ENCODE measurements at places on chromosomes 1 and 21.

GRCh38 chr1:211688421-211688820 lies 13.0 kb upstream of the NEK2 start:
- DNase-seq: no peak

GRCh38 chr1:227349967-227350366 lies 31.7 kb upstream of the CDC42BPA start:
- DNase-seq: no peak

GRCh38 chr21:44599264-44600029 lies 950 bp upstream of the KRTAP10-7 start:
- no peak for DNase-seq

DNA sequence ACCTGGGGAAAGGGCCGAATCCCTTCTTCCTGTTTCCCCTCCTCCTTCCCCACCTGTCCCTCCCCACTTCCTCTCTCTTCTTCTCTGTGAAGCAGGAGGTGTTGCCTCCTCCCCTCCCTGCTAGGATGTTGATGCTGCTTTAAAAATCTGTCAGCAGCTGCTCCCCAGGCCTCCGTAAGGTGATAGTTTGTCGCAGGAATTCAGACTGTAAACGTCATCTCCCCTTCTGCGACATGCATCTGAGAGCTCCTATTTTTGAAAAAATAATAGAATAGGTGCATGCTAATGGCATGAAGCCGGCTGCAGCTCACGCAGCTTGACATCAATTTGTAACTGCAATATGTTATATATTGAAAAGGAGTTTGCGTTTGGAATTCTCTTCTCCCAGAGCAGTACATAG lies 70.1 kb downstream of the KAZN start:
- no peak for DNase-seq

DNA sequence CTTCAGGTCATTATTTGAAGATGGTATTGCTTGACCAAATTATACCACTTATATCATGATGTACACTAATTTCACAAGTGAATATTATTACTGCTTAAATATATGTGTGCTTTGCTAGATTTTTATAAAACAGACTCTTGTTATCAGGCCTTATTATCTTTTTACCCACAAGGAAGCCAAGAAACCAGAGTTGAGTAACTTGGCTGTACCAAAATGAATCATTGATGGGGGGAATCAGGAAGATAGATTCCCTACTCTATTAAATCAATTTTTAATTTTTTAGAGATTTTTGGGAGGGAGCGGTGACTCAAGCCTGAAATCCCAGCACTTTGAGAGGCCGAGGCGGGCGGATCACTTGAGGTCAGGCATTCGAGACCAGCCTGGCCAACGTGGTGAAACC lies 16.0 kb upstream of the SCCPDH start:
- DNase-seq: no peak

GRCh38 chr1:215777370-215777925 lies 210.3 kb downstream of the KCTD3 start:
- DNase-seq: no peak

DNA sequence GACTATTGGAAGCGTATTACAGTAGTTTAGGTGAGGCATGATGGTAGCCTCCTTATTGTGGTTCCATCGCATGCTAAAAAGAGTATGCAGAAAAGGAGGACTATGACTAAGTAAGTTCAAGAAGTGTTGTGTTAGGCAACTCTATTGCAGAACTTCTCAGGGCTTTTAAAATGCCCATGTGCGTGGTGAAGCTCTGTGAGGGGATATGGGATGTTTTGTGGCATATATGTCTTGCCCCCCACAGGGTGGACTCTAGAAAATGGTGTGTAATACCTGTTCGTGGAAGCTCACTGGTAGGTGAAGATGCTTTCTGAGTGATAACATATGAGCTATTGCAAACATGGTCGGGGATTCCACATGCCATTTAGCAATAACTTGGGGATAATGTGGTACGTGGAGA lies 31.7 kb downstream of the MAN1A2 start:
- no peak for DNase-seq

GRCh38 chr1:226655251-226656163 lies 83.6 kb downstream of the ITPKB start:
- DNase-seq: no peak

DNA sequence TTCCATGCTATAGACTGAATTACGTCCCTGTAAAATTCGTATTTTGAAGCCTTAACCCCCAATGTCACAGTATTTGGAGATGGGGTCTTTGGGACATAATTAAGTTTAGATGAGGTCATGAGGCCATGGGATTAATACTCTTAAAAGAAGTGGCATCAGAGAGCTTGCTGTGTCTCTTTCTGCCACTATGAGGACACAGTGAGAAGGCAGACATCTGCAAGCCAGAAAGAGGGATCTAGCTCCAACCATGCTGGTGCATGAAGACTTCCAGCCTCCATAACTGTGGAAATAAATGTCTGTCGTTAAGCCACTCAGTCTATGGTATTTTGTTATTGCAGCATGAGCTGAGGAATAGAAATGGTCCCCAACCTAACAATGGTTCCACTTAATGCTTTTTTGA lies 99.0 kb downstream of the LTN1 start:
- no peak for DNase-seq

DNA sequence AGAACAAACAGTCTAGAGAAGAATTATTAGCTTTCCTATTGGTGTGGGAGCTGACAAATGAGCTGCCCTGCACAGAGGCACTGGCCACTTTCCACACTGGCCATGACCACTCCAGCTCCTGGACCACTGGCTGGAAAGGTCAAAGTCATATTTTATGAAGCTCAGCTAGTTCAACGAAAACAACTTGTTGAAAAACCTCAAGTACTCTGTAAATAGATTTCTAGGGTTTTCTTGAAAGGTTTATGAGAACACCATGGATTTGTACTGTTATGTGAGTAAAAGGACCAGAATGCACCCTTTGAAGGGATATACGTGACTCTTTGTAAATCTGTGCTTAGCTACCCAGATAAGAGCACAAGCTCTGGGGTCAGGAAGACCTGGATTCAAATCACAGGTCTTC lies 54.5 kb upstream of the FGGY start:
- DNase-seq: no peak

GRCh38 chr1:32878637-32879041 lies 7.7 kb upstream of the HPCA start:
- no peak for DNase-seq

DNA sequence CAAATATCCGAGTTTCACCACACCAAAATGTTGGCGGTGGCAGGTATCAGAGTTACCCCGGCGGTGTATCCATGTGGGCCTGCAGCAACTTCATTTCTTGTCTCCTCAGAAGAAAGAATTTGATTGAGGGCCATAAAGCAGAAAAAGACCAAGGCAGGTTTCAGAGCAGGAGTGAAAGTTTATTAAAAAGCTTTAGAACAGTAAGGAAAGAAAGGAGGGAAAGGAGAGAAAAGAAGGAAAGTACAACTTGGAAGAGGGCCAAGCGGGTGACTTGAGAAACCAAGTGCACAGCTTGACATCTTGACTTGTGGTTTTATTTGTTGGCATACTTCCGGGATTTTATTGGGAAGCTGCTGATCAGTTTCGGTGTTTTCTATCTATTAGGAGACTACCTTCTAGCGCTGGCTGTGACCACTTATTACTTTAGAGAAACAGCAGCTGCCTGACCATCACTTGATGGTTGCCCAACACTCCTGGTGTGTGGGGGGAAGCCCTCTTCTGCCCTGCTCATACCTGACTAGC lies 75.5 kb upstream of the RAB3GAP2 start:
- DNase-seq: no peak

DNA sequence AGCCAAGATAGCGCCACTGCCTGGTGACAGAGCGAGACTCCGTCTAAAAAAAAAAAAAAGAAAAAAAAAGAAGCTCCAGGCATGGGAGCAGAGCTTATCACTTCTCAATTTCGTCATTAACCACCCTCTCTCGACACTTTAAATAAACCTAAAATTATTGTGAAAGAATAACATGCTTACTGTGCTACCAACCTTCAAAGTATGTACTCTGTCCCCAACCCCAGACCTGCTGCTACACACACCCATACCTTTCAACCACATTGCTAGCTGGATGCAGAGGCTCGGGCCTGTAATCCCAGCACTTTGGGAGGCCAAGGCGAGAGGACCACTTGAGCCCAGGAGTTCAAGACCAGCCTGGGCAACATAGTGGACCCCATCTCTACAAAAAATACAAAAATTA lies 38.7 kb downstream of the GNPAT start:
- DNase-seq: no peak

GRCh38 chr1:6491966-6492365 lies 499 bp upstream of the PLEKHG5 start:
- no peak for DNase-seq

DNA sequence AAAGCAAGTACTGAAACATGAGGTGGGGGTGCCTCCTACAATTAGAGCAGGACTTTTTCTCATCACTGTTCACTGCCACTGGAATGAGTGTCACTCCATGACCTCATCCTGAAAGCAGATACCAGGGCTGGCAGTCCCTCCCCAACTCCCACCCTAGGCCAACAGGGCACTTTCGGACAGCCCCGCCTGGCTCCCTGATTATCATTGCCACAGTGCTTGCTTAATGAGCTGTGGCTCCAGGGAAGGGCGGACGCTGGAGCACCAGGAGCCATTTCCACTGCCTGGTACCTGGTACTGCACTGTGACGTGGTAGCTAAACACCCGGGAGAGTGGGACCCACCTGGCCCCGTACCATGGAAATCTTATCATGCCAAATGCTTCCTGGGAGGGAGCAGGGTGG lies 22.3 kb downstream of the SLC9A1 start:
- no peak for DNase-seq

DNA sequence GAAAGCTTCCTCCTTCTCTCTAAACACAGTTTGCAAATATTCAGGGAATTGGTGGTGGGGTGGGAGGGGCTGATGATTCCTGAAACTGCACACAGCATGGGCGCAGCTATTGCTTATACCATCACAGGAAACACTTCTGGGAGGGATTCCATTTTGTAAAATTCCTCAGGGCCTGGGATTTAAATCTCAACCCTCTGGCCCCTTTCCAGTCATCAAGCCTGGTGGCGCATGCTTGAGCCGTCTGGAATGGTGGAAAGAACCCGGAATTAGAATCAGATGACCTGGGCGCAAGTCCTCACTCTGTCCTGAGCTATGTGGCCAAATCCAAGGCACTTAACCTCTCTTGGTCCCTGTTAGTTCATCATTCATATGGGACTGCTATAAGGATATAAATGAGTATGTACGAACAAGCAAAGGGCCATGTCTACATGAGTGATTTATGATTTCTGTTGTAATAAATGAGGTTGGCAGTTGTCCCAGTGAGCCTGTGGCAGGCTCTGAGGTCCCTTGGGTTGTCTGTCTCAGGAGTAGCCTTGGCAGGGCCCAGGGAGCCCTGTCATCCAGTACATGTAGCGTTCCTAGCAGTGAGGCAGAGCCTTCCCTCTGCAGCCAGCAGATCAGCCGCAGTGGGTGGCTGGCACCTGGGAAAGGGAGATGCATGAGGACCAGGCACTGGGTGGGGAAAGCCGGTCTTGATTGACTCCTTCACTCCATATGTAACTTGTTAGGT lies 72.0 kb downstream of the MAN1C1 start:
- no peak for DNase-seq

DNA sequence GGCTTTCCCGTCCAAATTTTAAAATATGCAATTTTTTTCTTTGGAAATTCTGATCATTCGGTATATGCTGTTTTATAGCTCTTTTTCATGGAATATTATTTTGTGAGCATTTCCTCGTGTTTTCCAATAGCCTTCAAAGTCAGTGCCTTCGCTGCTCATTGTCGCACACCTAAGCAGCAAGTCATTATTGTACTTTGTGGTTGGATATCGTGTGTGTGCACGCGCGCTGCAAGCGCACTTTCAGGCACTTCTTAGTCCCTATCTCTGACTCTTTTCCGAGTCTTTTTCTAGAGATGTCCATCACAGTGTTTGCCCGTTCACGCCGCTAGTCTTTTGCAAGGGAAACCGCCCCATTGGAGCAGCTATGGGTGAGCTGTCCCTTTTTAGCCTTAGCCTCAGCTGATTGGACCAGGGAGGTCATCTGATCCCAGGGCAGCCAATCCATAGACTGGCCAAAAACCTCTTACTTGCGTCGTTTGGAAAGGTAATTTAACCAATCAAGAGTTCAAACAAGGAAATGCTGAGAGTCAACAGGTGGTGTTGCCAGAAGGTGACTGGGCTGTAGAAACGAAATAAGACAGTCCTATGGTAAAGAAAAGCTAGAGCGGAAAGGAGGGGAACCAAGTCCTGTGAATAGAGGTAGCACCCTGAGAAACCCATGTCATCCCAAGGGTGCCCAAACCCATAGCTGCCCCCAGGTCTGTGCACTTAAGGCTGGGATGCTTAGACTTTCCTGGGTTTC lies 710 bp upstream of the HYI start:
- DNase-seq: peak; percentile 70

GRCh38 chr1:167221126-167221737 lies 546 bp downstream of the POU2F1 start:
- DNase-seq: no peak

- DNase-seq: no peak
Observed at GRCh38 chr1:115809847-115810246, 31.1 kb downstream of the NHLH2 start.

DNA sequence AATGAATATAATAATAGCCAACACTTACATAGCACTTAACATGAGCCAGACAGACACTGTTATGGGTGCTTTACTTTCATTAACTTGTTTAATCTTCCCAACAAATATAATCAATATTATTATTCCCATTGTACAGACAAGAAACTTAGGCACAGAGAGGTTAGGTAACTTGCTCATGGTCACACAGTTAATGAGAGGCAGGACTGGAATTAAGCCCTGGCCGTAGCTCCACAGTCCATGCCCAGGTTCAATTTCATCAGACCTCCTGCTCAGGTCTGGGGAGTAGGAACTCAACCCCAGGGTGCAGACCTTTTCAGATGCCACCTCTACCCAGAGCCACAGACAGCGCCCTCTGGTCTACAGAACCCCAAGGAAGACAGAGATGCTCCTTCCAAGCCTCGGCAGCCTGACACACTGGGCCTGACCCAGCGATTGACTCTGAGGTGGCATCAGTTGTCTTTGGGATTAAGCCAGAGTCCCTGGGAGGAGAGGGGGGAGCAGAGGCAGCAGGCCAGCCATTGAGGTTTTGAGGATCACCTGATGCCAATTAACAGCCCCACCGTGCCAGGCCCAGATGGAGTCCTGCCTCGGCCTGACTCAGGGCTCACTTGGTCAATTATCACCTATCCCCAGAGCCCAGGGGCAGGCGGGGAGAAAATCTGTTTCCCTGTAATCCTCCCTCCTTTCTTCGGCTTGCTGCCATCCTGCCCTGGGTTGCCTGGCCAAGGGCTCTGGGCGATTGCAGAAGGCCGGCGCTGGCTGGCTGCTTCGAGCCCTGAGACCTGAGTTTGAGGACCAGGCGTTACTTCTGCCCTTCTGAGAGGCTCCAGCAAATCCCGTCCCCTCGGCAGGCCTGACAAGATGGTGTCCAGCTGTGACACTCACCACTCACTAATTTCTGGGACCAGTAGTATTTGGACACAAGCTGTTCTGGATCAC lies 116.7 kb downstream of the LACTBL1 start:
- DNase-seq: no peak
